Left lung (tissue), 14 donors: ENCODE measurements at places on chromosomes 4 and X. TPM values are rescaled to one million over a fixed set of nuclear protein-coding genes. Genes with fewer than 3 reads are reported as not detected.

The NLRP2B gene
- not detected for total RNA-seq

DNA sequence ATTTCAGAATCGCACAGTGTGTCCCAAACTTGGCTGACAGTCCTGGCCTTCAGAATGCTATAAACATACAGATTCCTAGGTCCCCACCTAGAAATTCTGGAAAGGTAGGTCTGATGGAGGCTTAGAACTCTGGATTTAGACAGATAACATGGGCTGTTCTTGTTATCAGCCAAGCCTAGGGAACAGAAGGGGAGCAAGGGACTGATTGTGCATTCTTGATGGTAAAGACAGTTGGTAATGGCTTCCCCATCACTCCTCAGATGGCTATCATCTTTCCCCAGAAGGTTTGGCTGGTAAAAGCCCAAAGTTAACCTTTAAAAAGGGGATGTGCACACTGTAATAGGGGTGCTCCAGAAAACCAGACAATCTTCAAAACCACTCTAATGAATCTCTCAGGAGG lies 35.7 kb downstream of the DIPK2B start:
- H3K27ac ChIP-seq = no peak overlapping the region
- no peaks in the 10 kb centered on the region for H3K36me3 ChIP-seq
- no peaks in the 10 kb centered on the region for H3K4me1 ChIP-seq
- no peaks in the 10 kb centered on the region for H3K27me3 ChIP-seq

- no peaks in the 10 kb centered on the region for H3K36me3 ChIP-seq
- peak overlapping the region; percentile 28 for H3K27ac ChIP-seq
- no peak for DNase-seq
- peaks cover 23% of the 10 kb centered on the region for H3K4me1 ChIP-seq
Observed at GRCh38 chr4:41537292-41537890, 566 bp upstream of the LIMCH1 start.

The NXF2B gene
- total RNA-seq = 0.24 TPM

DNA sequence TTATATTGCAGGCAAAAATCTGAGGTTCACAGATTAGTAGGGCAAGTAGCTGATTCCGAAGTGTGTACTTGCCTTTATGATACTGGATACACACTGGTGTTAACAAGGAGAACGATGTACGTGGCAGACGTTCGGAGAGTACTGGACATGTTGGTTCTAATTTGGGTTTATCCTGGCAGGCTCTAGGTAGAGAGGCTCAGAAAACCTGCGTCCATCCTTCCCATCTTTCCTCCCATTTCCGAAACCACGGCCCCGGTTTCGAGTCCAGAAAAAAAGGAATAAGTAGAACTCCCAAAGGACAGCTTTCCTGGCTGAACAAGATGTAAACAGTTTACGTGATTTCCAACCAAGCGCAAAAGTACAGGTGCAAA lies 351 bp upstream of the SLC30A9 start:
- H3K4me1 ChIP-seq = peaks cover 37% of the 10 kb centered on the region
- no peaks in the 10 kb centered on the region for H3K36me3 ChIP-seq
- DNase-seq = no peak
- peak overlapping the region; percentile 74 for H3K27ac ChIP-seq
- H3K27me3 ChIP-seq = no peaks in the 10 kb centered on the region
- peak overlapping the region; percentile 92 for H3K4me3 ChIP-seq

DNA sequence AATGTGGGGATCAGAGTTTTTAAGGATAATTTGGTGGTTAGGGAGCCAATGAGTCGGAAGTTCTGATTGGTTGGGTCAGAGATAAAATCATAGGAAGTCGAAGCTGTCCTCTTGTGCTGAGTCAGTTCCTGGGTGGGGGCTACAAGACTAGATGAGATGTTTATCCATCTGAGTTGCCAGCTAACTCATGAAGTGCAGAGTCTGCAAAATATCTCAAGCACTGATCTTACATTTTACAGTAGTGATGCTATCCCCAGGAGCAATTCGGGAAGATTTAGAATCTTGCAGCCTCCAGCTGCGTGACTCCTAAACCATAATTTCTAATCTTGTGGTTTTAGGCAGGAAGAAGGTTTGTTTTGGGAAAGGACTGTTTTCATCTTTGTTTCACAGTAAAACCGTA lies 565.8 kb upstream of the SPANXN1 start:
- no peak for DNase-seq
- H3K27me3 ChIP-seq = no peaks in the 10 kb centered on the region
- H3K4me1 ChIP-seq = no peaks in the 10 kb centered on the region
- H3K4me3 ChIP-seq = no peak overlapping the region

DNA sequence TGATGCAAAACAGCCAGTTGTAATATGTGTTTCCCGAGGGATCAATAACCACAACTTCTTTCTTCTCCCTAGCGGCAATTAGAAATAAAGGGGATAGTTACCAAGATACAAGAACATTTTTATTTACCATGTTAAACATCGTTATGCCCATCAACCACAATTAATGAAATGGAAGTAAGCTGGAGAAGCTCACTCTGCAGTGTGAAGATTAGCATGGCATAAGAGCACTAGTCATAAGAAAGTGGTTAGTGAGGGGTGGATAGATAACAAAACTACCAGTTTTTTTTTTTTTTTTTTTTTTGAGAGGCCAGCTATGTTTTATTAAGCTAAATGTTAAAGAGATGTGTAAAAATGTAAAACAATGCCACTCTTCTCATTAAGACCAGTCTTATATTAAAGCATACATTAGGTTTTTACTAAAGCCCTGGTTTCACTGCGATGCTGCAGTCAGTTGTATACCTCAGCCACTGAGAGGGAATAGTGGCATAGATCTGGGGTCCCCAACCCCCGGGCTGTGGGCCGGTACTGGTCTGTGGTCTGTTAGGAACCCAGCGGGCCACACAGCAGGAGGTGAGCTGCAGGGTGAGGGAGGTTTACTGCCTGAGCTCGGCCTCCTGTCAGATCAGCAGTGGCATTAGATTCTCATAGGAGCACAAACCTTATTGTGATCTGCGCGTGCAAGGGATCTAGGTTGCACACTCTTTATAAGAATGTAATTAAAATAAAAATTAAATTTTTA lies 27.9 kb upstream of the NFXL1 start:
- H3K27me3 ChIP-seq = no peaks in the 10 kb centered on the region
- peak; percentile 53 for DNase-seq
- H3K4me1 ChIP-seq = no peaks in the 10 kb centered on the region
- no peak overlapping the region for H3K27ac ChIP-seq

DNA sequence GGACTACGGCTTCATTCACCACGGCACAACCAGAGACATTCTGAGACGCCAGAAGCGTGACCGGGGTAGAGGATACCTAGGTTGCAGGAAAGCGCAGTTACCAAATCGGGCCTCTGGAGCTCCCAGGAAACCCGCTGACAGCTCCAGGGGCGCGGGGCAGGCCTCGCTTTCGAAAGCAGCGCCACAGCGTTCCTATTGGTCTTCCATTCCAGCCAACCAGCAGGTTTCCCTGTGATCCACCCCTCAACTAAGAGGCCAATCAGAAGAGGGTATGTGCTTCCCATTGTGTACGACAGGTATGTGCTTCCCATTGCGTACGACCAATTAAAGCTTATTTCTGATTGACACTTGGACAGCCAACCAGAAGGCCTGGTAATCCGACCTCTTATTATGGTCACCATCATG lies 14.9 kb downstream of the SNX12 start:
- no peaks in the 10 kb centered on the region for H3K4me1 ChIP-seq
- H3K4me3 ChIP-seq = peak overlapping the region; percentile 13
- no peaks in the 10 kb centered on the region for H3K36me3 ChIP-seq
- no peak overlapping the region for H3K27ac ChIP-seq
- no peaks in the 10 kb centered on the region for H3K27me3 ChIP-seq

DNA sequence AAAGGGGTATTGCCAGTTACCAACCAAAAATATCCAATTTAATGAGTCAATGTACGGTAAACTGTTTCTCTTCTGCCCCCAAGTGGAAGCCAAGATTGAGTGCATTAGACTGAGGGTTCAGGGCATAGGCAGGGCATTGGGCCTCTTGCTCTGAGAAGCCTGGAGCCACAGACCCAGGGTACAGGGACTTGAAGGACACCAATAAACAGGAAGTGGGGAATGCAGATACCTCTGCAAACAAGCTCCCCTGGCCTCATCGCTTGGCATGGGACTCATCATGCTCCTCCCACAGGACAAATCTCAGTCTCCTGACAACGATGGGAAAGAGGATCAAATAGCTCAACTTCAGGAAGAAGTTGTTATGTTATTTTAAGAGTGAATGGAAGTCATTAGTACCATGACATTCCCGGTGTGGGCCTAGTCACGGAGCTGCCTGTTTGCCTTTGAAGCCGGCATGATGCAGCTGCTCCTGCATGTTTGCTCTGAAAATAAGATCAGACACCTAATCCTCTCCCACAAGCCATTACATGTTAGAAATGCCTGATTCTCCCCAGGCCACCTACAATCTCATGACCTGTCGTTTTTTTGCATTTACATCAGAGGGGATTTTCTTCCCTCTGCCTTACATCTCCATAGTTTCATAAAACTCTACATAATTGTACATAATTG lies 224.2 kb downstream of the RCHY1 start:
- no peak overlapping the region for H3K27ac ChIP-seq
- H3K4me1 ChIP-seq = no peaks in the 10 kb centered on the region
- H3K4me3 ChIP-seq = no peak overlapping the region
- DNase-seq = no peak
- H3K27me3 ChIP-seq = no peaks in the 10 kb centered on the region
- H3K36me3 ChIP-seq = no peaks in the 10 kb centered on the region

DNA sequence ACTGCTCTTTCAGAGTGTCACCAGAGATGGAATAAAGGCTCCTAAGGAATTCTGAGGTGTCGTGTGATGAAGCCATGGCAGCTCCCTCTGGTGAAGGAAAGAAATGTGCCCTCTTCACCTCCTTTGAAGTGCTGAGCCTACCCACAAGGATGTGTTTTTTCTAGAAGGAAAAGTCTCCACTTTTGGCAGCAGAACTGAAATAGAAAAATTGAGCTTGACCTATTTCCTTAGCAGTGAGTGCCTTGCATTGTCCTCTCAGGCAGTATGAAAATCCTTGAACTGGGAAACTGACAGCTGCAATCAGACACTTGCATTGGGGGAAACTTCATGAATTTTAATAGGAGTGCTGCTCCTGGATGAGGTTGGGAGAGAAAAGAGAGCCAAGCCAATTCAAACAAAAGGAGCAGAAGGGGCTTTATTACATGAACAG lies 95.2 kb downstream of the DCLK2 start:
- H3K4me1 ChIP-seq = no peaks in the 10 kb centered on the region
- peak overlapping the region; percentile 14 for H3K27ac ChIP-seq
- no peaks in the 10 kb centered on the region for H3K27me3 ChIP-seq
- no peak overlapping the region for H3K4me3 ChIP-seq
- DNase-seq = no peak

The ARSJ gene
- 23.6 TPM for total RNA-seq

The TXK gene
- 3.0 TPM for total RNA-seq

GRCh38 chr4:73224886-73225285 lies 33.7 kb downstream of the ANKRD17 start:
- no peak overlapping the region for H3K4me3 ChIP-seq
- H3K27ac ChIP-seq = no peak overlapping the region
- no peaks in the 10 kb centered on the region for H3K36me3 ChIP-seq

GRCh38 chr4:56979421-56980072 lies 851 bp downstream of the POLR2B start:
- H3K27me3 ChIP-seq = no peaks in the 10 kb centered on the region
- H3K4me3 ChIP-seq = peak overlapping the region; percentile 95
- DNase-seq = no peak
- H3K4me1 ChIP-seq = peaks cover 26% of the 10 kb centered on the region
- peaks cover 10% of the 10 kb centered on the region for H3K36me3 ChIP-seq
- peak overlapping the region; percentile 92 for H3K27ac ChIP-seq

DNA sequence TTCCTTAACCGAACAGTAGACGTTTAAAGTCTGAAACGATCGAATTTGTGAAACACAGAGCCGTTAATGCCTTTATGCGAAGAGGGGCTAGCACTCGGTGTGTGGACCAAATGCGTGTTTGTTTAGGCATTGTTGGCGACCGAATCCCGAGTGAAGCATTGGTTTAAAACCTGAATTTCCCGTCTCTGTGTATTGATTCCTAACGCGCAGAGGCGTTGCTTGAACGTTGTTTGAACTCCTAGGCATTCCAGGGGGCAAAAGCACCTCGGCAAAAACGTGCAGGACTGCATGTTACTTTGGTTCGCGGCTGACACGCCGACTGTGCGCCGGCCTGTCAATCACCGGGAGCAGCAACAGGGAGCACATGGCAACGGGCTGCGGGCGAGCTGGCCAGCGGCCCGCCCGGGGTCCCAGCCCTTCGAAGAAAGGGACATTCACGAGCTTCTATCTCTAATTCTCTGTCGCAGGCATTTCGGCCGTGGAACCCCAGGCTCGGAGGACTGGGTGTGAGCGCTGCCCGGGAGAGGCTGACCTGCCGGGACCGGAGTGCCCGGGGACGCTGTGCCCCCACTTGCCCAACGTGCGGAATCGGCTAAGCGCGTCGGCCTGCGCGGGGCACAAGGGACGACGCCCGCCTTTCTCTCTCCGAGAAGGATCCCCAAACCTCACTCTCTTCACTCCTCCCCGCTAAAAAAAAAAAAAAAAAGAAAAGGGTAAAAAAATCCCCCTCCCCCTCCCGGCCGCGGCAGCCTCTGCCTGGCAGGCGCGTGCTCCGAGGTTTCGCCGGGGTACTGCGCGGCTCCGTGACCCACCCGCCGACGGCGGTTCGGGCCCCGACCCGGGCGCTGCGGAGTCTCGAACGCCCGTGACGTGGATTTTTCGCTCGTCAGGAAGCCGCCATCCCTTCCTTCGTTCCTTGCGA lies 810 bp downstream of the SPRY1 start:
- peaks cover 11% of the 10 kb centered on the region for H3K4me1 ChIP-seq
- H3K27me3 ChIP-seq = peaks cover 25% of the 10 kb centered on the region
- peak overlapping the region; percentile 73 for H3K4me3 ChIP-seq
- peak overlapping the region; percentile 95 for H3K27ac ChIP-seq

The NAA11 gene
- not detected for total RNA-seq

GRCh38 chrX:10030570-10030969 lies 63.4 kb downstream of the CLDN34 start:
- no peak overlapping the region for H3K27ac ChIP-seq
- peaks cover 13% of the 10 kb centered on the region for H3K4me1 ChIP-seq
- H3K4me3 ChIP-seq = no peak overlapping the region
- H3K27me3 ChIP-seq = no peaks in the 10 kb centered on the region
- DNase-seq = no peak

The CENPVL2 gene
- total RNA-seq = not detected

DNA sequence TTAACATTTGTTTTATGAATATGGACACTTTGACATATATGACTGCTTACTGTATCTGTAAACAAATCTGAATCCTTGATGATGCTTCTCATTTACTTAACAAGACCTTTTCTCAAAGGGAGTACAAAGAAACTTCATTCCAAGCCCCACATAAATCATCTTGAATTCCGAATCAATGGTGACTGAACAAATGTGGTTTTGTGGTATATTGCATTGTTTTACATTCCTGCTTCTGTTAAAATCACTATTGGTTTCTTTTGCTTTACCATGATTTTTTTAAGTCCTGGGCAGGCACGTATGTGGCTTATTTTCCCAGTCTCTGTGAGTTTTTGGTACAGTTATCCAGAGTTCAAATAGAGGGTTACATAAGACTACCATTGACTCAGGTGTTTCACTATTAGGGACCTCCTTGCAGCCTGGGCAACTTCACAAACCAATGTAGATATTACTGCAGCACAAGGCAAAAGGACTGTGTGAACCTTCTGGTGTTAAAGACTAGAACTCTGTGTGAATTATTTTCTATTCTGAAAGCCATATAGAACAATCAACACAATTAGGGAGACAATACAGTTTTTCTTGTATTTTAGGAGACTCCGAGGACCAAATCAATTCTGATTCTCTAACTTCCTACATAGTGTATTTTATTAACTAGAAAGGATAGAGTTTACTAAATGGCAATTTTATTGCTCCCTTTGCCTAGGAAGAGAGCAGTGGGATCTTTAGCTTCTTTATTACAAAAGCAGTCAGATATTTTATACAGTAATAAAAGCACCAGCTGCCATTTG lies 196.4 kb downstream of the GALNTL6 start:
- DNase-seq = no peak
- H3K4me1 ChIP-seq = no peaks in the 10 kb centered on the region
- H3K36me3 ChIP-seq = no peaks in the 10 kb centered on the region
- H3K27ac ChIP-seq = no peak overlapping the region
